ENCODE measurements at places on chromosomes 1 and 21.

- DNase-seq, result no peak
These were observed 9.5 kb upstream of the ID3 start for GRCh38 chr1:23568608-23569383.

DNA sequence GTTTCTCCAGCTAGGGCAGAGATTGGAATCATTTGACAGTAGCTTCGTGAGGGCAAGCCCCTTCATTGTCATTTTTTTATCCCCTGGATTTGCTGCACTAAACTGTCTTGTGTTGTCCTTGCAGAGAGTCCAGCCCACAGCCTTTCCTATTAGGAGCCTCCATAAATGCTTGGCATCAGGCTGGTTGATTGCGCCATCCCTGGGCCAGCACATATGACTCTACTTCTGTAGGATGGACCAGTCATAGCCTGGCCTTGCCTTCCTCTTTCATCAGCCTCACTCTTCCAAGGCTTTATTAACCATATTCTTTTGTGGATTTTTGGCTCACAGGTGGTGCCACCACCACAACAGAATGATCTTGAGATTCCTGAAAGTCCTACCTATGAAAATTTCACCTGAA, 31.4 kb downstream of the LY9 start:
- no peak for DNase-seq

- DNase-seq, result no peak
These were observed 586 bp downstream of the CHI3L2 start for GRCh38 chr1:111227851-111228747.

DNA sequence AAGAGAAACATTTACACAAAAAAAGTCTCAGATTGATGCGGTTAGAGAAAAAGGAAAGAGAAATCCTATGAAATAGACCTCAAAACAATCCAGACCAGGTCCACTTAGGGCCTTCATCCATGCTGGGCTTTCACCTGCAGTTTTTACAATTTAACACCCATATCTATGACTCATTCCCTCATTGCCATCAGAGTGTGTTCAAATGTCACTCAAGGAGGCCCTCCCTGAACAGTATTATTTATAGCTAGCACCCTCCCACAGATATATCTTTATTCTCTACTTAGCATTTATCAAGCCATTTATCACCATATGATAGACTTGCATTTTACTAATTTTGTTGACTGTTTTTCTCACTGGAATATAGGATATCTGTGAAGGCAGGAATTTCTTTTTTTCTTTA, 824 bp upstream of the KRTAP21-3 start:
- no peak for DNase-seq

DNA sequence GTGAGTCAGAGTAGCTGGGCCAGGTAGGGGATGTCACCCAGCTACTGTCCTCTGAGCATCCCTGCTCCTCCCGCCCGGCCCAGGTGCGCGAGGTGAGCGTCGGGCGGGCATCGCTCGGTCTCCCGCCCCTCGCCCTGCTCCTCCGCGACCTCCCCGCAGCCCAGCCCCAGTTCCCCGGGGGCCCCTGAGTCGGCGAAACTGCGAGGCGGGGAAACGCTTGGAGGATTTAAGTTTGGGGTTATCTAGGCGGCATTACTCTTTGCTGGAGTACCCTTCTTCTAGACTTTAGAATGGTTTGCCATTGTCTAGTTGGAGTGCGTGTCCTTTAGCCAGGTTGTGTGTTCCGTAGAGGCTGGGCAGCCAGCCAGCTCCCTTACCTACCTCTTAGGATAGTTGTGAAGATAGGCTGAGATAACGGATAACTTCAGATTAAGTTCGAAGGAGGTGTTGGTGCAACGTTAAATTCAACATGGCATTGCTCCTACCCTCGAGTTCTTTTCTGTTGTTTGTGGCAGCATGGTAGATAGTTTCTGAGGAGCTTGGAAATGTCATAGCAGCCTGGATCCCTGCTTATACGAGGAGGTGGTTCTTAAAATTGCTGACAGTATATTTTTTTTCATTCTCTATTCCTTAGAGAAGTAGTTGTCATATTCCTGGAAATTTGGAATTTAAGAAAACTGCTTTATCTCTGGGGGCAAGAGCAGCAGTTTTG, 697 bp downstream of the AGO3 start:
- peak; percentile 23 for DNase-seq

DNA sequence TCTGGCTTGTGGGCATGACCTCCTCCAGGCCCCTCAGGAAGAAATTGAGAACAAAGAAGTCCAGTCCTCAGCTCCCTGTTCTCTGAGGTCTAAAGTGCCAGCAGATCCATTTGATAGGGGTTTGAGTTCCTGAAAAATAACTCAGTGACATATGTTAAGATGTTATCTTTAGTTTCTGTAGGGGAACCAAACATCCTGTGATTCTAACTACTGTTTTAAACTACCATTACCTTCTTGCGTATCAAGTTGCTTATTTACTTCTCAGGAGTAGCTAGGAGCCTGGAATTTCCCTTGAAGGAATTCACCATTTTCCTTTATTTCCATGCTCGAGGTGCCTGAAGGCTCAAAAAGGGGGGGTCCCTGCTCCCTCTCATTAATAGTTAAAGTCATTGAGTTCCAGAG, 18.8 kb upstream of the LIN9 start:
- no peak for DNase-seq

DNA sequence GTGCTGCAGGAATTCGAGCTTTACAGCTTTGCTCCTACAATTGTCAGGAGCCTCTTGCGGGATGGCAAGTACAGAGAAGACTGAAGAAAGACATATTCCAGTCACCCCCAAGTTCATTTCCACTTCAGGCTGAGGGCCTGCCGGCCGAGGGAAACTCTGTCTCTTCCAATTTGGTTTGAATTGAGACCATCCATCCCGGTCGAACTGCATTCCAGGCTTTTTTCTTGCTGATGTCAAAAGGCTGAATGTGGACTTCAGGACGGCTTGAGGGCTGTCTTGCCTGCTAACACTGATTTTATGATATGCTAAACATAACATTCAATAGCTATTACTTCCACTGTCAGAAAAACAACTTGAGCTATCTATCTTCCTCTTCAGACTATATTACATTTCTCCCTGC, 79.8 kb upstream of the PLXNA2 start:
- DNase-seq, result no peak

GRCh38 chr1:8845104-8846097, 28.0 kb upstream of the RERE start:
- DNase-seq, result no peak

DNA sequence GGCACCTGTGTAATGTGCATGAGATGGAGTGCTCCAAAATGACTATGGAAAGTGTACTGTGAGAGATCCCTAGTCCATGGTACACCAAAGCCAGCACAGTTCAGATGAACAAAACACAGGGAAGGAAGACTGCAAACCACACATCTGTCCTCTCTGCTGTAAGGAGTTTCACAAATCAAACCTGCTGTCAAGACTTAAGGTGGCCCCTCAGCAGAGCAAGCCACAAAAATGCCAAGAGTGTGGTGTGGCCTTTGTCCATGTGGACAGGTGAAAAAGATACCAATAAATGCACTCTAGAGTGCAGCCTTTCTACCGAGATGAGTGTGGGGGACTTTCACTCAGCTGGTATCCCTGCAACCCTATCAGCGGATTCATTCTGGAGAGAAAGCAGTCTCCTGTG, 12.9 kb downstream of the ZNF648 start:
- DNase-seq, result no peak

DNA sequence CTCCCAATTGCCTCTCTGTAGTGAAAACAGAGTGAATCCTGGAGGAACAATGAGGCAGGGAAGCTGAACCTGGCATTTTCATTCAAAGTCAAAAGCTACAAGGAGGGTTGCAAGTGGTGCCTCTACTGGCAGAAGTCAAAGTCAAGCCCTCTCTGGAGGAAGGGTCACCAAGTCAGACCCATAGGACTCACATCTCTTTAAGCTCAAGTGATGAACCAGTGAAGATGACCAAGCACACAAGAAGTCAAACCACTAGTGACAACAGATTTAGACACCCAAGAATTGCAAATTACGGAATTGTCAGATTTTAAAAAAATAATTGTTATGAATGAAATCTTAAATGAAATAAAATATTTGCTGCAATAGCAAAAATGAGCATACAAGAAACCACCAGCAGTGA, 81.1 kb upstream of the ATP1B1 start:
- DNase-seq, result no peak

DNA sequence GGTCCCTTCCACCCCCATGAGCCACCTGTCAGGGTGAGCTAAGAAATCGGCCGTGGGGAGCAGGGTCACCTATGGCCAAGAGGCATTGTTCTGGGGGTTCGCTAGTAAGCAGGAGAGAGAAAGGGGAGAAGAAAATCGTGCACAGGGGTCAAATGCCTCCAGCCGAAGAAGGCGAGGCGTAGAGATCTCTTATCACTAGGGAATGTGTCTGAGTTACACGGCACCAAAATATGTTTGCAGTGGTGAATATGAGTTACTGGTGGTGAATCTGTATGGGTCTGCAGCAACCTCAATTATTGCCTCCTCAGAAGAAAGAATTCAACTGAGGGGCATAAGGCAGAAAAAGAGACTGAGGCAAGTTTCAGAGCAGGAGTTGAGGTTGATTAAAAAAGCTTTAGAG, 54.2 kb upstream of the RABGAP1L start:
- no peak for DNase-seq

GRCh38 chr1:93304716-93305138, 41.0 kb upstream of the DR1 start:
- peak; percentile 62 for DNase-seq

DNA sequence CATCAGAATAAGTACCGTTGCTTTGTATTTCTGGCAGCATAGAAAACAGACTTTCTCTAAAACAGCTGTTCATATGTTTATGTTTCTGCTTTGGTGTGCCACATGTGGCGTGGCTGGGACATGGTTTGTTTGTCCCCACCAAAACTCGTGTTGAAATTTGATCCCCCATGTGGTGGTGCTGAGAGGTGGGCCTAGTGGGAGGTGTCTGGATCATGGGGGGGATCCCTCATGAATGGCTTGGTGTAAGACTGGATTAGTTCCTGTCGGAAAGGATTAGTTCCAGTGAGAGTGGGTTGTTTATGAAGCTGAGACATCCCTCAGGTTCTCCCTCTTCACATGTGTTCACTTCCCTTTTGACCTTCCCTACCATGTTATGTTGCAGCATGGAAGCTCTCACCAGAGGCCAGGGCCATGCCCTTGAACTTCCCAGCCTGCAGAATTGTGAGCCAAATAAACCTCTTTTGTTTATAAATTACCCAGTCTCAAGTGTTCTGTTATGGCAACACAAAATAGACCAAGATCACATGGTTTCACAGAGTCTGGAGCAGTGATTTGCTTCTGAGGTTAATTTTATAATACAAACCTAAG, 17.9 kb upstream of the H3-3A start:
- no peak for DNase-seq

GRCh38 chr1:56517404-56518130, 61.8 kb downstream of the PLPP3 start:
- no peak for DNase-seq

DNA sequence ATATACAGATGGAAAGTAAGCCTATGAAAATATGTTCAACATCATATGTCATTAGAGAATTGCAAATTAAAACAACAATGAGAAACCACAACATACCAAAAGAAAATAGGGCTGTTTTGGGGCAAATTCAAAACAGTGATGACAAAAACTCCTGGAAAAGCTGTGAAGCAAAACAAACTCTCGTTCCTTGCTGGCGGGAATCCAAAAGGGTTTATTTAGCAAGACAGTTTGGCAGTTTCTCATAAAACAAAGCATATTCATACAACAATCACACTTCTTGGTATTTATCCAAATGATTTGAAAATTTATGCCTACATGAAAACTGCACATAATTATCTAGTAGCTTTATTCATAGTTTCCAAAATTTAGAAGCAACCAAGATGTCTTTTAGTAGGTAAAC, 44.4 kb downstream of the COL11A1 start:
- no peak for DNase-seq

DNA sequence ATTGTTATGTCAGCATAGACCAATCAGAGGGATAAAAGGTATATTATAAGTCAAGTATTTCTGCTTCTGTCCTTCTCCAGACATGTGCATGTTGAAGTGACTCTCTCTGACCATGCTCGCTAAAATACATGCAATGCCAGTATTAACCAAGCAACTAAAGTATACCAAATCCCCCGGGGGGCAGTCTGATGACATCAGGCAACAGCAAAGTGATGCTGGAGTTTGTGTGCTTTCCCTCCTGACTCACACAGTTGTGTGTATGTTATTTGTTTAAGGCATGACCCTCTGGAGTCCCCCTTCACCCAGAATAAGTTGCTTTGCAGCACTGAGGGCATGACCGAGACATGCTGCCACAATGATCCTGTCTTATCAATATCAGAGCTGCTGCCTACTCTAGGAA, 2.1 kb downstream of the BRINP2 start:
- no peak for DNase-seq

DNA sequence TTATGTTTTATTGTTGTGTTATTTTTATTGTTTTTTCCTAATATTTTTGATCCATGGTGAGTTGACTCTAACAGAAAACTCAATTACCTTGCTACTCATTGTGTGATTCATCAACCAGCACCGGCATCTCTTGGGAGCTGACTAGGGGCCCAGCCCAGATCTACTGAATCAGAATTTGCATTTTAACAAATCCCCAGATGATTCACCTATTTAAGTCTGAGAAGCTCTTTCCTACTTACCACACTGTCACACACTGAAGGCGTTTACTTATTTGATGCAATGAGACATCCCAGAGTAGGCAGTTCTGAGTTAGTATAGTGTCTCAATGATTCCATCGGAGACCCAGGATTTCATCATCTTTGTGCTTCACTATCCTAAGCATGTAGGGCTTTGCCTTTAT, 416.6 kb downstream of the RWDD3 start:
- no peak for DNase-seq

GRCh38 chr21:41576013-41576615, 68.2 kb upstream of the TMPRSS2 start:
- DNase-seq, result no peak

GRCh38 chr1:15195420-15196052, 42.0 kb downstream of the TMEM51 start:
- DNase-seq, result no peak

DNA sequence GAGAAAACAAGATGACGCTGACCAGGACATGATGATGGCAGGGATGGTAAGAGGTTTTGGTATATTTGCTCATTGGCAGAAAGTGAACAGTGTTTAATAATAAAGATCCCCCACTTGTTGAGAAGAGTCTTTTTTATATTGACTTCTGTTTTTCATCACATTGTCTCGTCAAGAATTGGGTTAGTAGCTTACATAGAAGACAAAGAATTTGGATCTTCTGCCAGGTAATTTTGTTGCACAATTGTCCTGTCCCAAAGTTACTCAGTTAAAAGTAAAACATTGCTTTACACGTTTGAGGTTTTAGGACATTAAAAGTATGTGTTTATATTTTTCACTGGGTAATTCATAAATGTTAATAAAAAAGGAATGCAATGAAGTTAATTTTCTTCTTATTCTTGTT, 48.3 kb upstream of the LAMC2 start:
- DNase-seq, result no peak

Measured in NCI-H1105 (cell line).